ENCODE measurements at places on chromosomes 5 and 9. TPM values are rescaled to one million over a fixed set of nuclear protein-coding genes. Genes with fewer than 3 reads are reported as not detected.

The PGM5 gene
- 2.0 TPM for total RNA-seq

The NEUROG1 gene
- total RNA-seq: not detected

The LTC4S gene
- total RNA-seq: not detected

GRCh38 chr5:42749020-42749419 is 7.6 kb upstream of the CCDC152 start:
- DNase-seq: no peak

GRCh38 chr5:94850960-94851359 is 232.5 kb downstream of the SLF1 start:
- no peak for DNase-seq
